ENCODE measurements at places on chromosomes 7 and 10. TPM values are rescaled to one million over a fixed set of nuclear protein-coding genes. Genes with fewer than 3 reads are reported as not detected.

The LIPA gene
- total RNA-seq: 38.4 TPM

The CAV2 gene
- total RNA-seq: not detected

The NXPH1 gene
- total RNA-seq: not detected

The ELFN1 gene
- total RNA-seq: not detected

The ASZ1 gene
- total RNA-seq: not detected

The HABP2 gene
- not detected for total RNA-seq

The SPDYE11 gene
- total RNA-seq: not detected

The ZDHHC16 gene
- total RNA-seq: 29.3 TPM

The ZPBP gene
- total RNA-seq: not detected

The AP1S1 gene
- 8.0 TPM for total RNA-seq

The UBTD1 gene
- 2.7 TPM for total RNA-seq

The H2BK1 gene
- 2.5 TPM for total RNA-seq

The SLC29A4 gene
- 0.16 TPM for total RNA-seq

The OR13A1 gene
- 0.29 TPM for total RNA-seq

The PODXL gene
- total RNA-seq: 0.27 TPM

The MSANTD7 gene
- total RNA-seq: 15.3 TPM

The DYNC1I1 gene
- total RNA-seq: not detected

The PRLHR gene
- total RNA-seq: not detected

The UCMA gene
- not detected for total RNA-seq

The OR2A5 gene
- total RNA-seq: not detected

The CUZD1 gene
- 3.9 TPM for total RNA-seq

The NPSR1 gene
- not detected for total RNA-seq

The ATG9B gene
- 42.2 TPM for total RNA-seq

The PRRT4 gene
- total RNA-seq: 0.82 TPM

The AEBP1 gene
- total RNA-seq: 37.1 TPM

The ZKSCAN5 gene
- 9.9 TPM for total RNA-seq

The ANKRD61 gene
- not detected for total RNA-seq

The SPRN gene
- total RNA-seq: not detected

The MSRB2 gene
- 6.1 TPM for total RNA-seq

The ABCA13 gene
- total RNA-seq: not detected

The FAM237B gene
- total RNA-seq: not detected

The MYOF gene
- total RNA-seq: 0.11 TPM

The LGI1 gene
- total RNA-seq: not detected

The UFSP1 gene
- total RNA-seq: 10.9 TPM

The SPDYE2B gene
- total RNA-seq: not detected

The WEE2 gene
- not detected for total RNA-seq

The IQCE gene
- 6.6 TPM for total RNA-seq

The HOXA5 gene
- total RNA-seq: not detected

The GIMAP1 gene
- 119 TPM for total RNA-seq

The EBF3 gene
- total RNA-seq: not detected

The NEUROD6 gene
- not detected for total RNA-seq

The UBE2D1 gene
- 10.2 TPM for total RNA-seq

The PRSS37 gene
- not detected for total RNA-seq

The SNCG gene
- total RNA-seq: 0.58 TPM

The GPR26 gene
- total RNA-seq: not detected

The FKBP6 gene
- total RNA-seq: not detected

The TAF3 gene
- total RNA-seq: 24.4 TPM

The PNLIPRP1 gene
- total RNA-seq: not detected

The TMEM176B gene
- total RNA-seq: not detected

The MCM7 gene
- 161 TPM for total RNA-seq

The IFT22 gene
- 4.2 TPM for total RNA-seq

The STYXL1 gene
- 25.1 TPM for total RNA-seq

The STEAP1 gene
- total RNA-seq: not detected

The SKIDA1 gene
- 0.08 TPM for total RNA-seq

The PRKCQ gene
- 59.3 TPM for total RNA-seq

The FBXL15 gene
- total RNA-seq: 18.7 TPM

The TMEM248 gene
- 97.1 TPM for total RNA-seq

The PTEN gene
- 90.0 TPM for total RNA-seq

The SAP25 gene
- total RNA-seq: 118 TPM

The RNF148 gene
- total RNA-seq: not detected
